Adrenal gland (tissue), 19 donors: ENCODE measurements at places on chromosomes 4 and X. TPM values are rescaled to one million over a fixed set of nuclear protein-coding genes. Genes with fewer than 3 reads are reported as not detected.

- no peak for DNase-seq
Measured at GRCh38 chr4:124290678-124291077, 421.9 kb downstream of the ANKRD50 start.

DNA sequence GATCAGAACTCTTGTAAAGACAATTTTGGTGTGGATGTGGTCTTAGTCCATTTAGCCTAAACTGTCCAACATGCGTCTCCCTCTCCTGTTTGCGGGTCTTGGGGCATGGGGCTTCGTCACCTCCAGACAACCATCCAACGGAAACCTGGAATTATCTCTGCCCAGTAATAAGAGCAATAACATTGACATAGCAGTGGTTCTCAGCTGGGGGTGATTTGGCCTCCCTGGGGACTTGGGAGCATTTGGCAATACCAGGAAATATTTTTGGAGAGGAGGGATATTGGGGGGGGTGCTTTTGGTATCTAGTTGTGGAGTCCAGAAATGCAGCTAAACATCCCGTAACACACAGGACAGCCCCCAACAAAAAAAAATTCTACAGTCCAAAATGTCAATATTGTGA, 47.2 kb downstream of the SEL1L3 start:
- DNase-seq, result no peak

DNA sequence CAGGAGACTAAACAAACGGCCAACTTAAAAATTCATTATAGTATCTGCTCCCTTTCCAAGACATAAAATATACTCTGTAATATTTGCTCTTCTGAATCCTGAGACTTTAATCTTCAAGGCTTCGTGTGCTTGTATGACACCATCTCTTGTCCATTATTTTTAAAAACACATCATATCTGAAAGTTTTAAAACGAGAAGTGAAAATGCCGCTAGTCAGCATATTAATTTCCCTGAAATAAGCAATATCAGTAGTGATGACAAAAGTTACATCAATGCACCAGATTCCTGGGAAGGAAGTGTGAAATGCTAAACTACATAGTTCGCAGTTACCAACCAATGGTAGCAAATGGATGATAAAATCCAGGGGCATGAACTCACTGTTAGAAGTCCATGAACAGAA, 66.8 kb upstream of the EXOC1L start:
- no peak for DNase-seq

- DNase-seq, result no peak
Measured at GRCh38 chrX:109818976-109819375, 85.9 kb upstream of the ACSL4 start.

DNA sequence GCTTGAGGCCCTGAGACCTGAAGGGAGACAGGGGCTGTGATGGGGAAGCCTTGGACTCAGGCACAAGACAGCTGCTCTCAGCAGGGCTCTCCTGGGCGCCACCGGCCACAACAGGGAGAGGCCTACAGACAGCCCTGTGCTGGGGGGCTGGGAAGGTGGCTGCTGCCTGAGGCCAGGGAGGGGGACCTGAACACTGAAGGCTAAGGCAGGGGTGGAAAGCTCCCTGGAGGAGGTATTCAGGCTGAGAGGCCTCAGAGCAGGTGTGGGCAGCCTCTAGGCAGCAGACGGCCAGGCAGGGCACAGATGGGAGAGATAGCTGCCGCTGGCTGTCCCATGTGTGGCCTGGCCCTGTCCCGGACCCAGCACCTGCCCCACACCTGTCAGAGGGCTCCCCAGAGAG, 33.0 kb downstream of the TACC3 start:
- DNase-seq, result no peak

- no peak for DNase-seq
Measured at GRCh38 chr4:108930186-108930585, 167.3 kb upstream of the ETNPPL start.

DNA sequence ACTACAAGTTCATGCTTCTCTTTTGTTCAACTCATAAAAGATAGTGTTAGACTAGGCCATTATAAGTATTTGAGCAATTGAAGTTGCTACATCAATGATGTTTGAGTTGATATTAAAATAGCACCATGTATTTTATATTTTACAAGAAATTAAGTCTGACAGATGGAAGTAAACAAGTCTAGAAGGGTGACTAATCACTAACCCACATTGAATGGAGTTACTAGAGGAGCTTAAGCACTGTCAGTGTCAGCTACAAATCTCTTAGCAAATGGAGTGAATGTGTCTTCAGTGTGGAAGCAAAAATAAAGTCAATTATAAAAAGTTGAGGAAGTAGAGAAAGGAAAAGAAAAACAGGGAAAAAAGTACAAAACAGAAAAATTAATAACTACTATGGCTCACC, 592.5 kb downstream of the PCDH18 start:
- no peak for DNase-seq

DNA sequence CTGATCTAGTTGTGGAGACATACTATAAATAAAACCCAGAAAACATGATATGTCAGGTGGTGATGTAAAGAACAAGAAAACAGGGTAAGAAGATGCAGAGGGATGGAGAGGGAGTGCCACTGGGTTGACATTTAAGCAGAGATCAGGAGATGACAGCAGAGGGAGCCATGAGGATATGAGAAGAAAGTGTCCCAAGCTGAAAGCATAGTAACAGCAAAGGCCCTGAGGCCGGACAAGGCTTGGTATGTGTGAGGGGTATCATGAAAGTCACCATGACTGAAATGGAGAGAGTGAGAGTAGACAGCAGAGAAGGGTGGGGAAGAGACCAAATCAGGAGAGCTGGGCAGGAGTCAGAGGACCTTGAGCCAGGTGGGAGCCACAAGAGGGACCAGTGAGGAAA, 3.4 kb downstream of the GPKOW start:
- no peak for DNase-seq

DNA sequence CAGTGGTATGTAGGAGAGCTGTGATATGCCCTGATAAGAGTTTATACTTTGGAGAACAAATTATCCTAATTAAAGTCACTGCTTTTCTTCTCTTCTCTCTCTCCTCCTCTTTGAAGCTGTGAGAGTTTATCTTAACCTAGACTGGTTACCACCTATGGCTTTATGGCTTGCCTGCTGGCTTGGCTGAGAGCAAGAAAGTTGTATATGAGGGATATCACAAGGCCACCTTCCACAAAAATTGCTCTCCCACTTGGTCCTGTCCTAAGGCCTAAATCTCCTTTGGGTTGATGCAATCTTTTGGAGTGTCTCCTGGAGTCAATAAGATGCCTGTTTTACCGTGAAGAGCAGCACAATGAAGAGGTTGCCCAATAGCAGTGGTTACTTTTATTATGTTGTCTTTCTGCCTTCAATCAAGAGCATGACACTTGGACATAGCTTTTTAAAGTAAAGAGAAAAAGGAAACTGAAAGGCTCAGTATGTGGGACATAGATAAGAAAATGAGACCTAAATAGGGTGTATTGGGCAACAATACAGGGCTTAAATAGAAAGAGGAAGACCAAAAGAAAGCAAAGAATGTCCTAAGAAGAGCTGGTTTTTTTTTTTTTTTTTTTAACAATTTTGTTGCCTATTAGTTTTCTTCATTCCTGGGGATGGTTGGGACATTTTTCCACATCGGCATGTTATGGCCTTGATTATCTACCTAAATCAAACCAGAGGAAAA, 9.2 kb downstream of the GUCY1A1 start:
- DNase-seq, result no peak

GRCh38 chrX:8870411-8870810, 69.2 kb upstream of the FAM9A start:
- no peak for DNase-seq

The SFRP2 gene
- total RNA-seq, result 8.5 TPM

The DRD5 gene
- not detected for total RNA-seq

The MAGEC2 gene
- total RNA-seq, result not detected

The PPP4R3C gene
- total RNA-seq, result not detected

The CT55 gene
- 0.55 TPM for total RNA-seq
